ENCODE measurements at places on chromosomes 3 and 15. TPM values are rescaled to one million over a fixed set of nuclear protein-coding genes. Genes with fewer than 3 reads are reported as not detected.

- DNase-seq, result no peak
Observed at GRCh38 chr3:121803771-121804320, 31.0 kb downstream of the IQCB1 start.

DNA sequence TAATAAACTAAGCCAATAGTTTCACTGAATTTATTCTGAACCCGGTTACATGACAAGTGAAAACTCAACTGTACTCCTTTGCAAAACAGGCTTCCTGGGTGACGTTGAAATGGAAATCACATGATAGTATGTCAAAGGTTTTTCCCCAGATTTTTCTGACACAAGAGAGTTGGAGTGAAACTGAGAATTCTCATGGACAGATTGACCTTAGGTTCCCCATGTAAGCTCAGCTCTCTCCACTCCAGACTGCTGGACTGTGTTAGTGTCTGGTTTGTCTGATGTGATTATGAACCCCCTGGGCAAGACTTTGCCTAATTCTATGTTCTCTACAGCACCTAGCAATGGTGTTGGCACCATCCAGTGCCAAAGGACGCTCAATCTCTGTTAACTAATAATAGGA, 219.7 kb upstream of the COL8A1 start:
- no peak for DNase-seq

The GXYLT2 gene
- total RNA-seq, result 0.98 TPM

The COL6A5 gene
- 0.09 TPM for total RNA-seq

DNA sequence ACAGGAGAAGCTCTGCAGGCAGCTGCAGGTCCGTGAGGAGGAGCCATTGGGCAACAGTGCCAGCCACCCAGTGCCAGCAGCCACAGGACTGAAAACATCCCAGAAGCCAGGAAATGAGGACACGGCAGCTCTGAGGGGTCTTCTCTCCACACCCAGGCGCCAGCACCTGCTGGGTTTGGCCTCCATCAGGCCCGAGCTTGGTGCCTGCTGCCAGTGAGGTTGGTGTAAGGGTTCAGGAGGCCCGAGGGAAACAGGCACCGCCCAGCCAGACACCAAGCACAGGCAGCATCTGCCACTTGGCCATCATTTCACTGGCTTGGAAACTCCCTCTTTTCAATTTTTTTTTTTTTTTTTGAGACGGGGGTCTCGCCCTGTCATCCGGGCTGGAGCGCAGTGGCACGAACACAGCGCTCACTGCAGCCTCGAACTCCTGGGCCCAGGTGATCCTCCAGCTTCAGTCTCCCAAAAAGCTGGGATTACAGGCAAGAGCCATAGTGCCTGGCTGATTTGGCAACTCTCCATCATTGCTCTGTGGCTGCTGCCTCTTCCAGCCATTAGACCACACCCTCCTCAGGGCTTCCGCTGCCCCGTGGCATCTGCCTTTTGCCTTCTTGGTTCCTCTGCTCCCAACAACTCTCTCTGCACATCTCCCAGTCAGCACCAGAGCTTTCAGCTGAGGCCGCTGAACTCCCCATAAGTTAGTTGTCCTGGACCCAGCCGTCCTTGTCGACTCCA, 1.5 kb upstream of the ITIH3 start:
- no peak for DNase-seq

The SLTM gene
- 78.1 TPM for total RNA-seq

DNA sequence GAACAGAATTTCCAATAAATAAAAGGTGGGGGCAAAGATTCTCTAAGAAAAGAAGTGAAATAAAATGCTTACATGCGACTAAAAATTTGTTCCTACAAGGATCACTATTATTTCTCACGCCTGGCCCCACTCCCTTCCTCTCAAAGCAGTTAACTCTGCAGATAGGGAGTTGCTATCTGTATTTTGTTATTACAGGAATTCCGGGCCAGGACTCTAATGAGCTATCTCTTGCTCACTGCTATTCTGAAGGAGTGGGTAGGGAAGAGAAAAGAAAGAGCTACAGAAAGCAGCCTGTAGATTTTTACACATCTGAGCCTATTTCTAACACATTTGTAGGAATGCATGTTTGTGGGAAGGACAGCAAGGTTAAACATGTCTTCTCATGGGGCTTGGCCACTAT, 140.4 kb downstream of the PCCB start:
- no peak for DNase-seq

Data from liver (tissue), 10 donors.